ENCODE measurements at places on chromosomes 3 and 15.

DNA sequence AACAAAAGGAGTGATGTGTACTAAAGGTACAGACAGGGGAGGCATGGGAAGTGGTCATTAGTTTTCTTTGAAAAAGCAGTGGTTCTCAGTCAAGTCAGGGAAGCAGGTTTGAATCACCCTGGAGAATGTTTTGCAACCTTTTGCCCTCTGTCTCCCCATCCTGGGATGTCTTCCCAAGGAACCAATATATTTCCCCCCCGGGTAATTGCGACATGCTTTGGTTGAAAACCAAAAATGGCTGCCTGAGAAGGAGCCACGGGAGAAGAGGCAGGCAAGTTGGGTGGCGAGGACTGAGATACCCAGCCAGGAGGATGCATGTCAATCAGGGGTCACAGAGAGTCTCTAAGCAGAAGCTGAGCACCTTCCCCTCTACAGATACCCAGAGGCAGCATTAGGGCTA lies 20.2 kb upstream of the PPP1R2 start:
- DNase-seq, result no peak

DNA sequence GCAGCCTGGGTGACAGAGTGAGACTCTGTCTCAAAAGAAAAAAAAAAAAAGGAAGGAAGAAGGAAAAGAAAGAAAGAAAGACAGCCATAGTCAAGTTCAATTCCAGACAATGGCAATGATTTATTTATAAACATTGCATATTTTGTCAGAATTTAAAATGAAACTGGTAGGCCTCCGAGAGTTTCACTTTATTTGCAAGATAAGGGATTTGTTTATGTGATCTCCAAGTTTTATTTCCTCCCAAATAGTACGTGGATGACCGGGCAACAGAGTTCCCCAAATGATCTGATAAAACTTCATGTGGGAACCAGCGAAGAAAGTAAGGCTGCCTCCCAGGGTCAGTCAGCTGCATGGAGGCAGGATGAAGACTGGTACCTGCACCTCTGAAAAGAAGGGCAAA lies 28.6 kb upstream of the MOBP start:
- no peak for DNase-seq

- DNase-seq, result no peak
Measured at GRCh38 chr3:188944108-188944507, 227.7 kb upstream of the TPRG1 start.

GRCh38 chr3:167830007-167830406 lies 94.5 kb downstream of the SERPINI1 start:
- no peak for DNase-seq

GRCh38 chr3:159219231-159219630 lies 417.4 kb downstream of the MFSD1 start:
- DNase-seq, result no peak

DNA sequence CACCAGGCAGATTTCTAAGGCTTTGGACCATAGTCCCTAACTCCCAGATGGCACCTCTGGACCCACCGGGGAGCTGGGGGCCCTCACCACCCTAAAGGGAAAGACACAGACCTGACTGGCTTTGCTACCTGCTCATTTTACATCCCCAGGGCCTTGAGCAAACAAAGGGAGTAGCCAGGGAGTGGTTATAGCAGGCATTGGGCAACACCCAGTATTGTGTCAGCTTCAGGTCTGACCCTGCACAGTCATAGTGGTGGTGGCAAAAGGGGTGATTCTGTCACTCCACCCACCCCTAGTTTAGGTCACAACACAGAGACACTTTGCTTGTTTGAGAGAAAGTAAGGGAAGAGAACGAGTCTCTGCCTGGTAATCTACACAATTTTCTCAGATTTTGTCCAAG lies 352.5 kb downstream of the DIPK2A start:
- no peak for DNase-seq

- no peak for DNase-seq
Measured at GRCh38 chr15:34223904-34224596, 766 bp upstream of the EMC4 start.

DNA sequence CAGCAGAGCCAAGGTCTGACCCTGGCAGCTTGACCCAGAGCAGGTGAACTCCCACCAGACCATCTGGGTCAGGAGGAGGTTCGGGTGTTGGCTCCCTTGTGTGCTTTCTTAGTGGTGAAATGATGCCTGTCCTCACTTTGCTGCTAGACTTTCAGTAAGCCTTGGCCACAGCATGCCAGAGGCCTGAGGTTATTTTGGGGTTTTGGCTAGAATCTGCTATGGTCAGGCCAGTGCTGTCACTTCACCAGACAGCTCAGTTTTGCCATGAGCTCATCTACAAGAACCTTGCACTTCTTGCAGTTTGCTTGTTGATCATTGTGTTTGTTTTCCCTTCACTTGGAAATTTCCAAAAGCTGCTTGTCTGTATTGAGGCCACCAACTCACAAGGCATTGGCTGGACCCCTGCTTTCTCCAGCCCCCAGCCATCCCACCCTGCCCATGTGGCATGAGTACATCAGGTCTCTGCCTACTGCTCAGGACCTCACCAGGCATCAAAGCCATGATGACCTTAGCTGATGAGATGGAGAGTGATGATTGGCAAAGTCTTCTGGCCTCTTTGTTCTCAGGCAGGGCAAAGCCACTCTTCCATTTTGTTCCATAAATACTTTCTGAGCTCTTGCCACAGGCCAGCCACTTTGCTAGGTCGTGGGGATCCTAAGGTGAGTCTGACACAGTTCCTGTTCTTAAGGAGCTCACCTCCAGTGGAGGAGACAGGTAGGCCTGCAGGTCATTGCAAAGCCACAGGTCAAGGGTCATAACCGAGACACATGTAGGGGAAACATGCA lies 122.6 kb downstream of the ARNT2 start:
- no peak for DNase-seq

DNA sequence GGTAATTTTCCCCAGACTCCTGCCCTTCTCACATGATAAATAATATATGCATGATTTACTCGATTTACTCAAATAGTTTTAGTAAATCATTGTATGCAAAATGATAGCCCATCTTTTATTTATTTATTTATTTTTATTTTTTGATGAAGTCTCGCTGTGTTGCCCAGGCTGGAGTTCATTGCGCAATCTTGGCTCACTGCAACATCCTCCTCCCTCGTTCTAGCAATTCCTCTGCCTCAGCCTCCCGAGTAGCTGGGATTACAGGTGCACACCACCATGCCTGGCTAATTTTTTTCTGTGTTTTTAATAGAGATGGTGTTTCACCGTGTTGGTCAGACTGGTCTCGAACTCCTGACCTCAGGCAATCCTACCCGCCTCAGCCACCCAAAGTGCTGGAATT lies 343.8 kb upstream of the PLSCR5 start:
- DNase-seq, result no peak

- no peak for DNase-seq
Measured at GRCh38 chr3:40278791-40279190, 30.7 kb upstream of the EIF1B start.

- DNase-seq, result no peak
Measured at GRCh38 chr15:41020829-41021228, 67.6 kb downstream of the CHAC1 start.

- no peak for DNase-seq
Measured at GRCh38 chr15:66008940-66009562, 139.8 kb downstream of the RAB11A start.

DNA sequence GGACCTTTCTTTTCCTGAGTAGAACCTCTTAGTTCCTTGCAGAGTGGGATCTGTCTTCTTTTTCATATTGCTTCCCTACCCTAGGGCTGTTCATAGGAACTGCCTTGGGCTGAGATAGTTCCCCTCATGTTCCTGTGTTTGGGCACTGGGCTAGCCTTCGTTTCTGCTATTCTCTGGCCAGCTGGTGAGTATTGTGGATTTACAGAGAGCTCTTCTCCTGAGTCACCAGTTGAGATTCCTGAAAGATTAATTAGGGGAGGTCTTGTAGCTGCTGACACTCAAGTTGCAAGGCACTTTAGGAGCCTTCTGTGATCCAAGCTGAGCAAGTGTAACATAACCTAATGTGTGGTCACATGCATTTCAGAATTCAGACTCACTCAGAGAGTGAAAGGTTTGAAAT lies 30.7 kb downstream of the CHD2 start:
- no peak for DNase-seq

GRCh38 chr3:62135741-62136140 lies 237.6 kb downstream of the FEZF2 start:
- no peak for DNase-seq

DNA sequence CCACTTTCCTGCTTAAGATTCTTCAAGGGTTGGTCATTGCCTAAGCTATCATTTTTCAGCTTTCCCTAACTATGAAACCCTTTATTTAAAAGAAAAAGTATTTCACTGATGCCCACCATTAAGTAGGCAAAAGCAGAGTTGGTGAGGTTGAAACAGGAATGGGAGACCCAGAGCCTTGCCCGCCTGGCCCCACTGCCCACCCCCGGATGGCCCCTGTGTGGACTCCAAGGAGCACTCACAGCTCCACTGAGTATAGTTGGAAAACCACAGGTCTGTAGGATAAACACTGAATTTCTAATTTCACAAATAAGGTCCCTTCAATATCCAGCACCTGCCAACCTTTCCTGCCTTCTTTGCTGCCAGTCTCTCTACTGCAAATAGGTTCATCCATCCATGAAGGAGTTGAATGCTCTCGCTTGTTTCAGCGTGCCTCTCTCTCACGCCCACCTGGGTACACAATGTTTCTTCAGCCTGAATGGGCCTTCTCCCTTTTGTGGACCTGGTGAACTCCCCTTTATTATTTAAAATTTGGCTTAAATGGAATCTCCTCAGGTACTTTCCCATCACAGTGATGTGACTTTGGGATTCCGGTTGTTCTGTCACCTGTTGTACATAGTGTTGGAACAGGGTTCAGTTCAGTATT lies 8.7 kb upstream of the ACAP2 start:
- no peak for DNase-seq

- no peak for DNase-seq
Measured at GRCh38 chr3:176570992-176571391, 626.3 kb downstream of the TBL1XR1 start.

DNA sequence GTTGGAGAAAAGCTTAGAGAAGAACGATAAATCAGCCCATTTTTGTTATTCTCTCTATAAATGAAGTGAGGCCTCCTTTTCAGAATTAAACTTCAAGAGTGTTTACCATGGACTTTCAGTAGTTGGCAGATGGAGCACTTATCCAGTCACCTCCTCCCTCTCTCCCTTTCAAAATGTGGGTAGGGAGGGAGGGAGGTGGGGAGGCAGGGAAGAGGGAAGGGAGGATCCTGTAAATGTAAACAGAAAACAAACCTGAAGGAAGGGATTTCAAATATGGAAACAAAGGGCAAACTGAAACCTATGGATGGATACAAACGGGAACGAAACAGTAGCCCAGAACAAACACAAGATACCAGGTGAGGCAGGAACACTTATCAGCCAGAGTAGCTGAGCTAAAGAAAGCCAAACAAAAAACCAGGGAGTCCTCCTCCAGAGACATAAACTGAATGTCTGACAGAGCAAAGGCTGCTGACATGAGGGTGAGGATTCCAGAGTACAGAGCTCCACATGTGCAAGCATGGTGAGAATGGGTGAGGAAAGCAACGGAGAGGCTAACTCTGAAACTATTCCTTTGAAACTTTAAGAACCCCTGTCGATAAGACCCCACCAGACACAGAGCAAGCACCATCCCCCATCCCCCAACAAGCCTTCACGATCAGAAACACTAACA lies 41.0 kb upstream of the GP5 start:
- no peak for DNase-seq

DNA sequence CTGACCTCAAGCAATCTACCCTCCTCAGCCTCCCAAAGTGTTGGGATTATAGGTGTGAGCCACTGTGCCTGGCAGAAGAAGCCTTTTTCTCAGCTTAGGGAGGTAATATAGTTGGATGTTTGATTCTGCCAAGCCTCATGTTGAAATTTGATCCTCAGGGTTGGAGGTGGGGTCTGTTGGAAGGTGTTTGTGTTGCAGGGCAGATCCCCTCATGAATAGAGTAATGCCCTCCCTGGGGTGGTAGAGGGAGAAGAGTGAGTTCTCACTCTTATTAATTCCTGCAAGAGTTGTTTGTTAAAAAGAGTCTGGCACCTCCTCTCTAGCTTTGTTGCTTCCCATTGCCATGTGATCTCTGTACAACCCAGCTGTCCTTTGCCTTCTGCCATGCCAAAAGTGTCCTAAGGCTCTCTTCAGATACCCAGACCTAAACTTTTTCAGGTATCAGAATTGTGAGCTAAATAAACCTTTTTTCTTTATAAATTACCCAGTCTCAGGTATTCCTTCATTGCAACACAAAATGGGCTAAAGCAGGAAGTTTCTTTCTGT lies 16.4 kb downstream of the NECTIN3 start:
- no peak for DNase-seq

DNA sequence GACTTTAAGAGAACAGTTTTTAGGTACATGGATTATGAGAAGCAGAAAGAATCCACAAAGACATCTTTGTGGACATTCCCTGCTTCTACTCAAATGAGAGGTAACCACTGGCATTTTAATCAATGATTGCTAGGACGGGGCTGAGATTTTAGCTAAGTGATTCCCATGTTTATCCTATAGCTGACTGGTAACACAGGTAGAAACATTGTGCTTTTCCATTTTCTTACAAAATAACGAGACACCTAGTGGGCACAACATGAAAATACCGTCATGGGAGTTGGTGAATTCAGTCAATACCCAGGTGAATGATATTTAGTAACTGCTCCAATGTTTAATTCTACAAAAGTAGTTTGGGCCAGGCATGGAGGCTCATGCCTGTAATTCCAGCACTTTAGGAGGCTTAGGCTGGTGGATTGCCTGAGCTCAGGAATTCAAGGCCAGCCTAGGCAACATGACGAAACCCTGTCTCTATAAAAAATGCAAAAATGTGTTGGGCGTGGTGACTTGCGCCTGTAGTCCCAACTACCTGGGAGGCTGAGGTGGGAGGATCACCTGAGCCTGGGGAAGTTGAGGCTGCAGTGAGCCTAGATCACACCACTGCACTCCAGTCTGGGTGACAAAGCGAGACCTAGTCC lies 37.2 kb upstream of the DENND4A start:
- DNase-seq, result no peak

DNA sequence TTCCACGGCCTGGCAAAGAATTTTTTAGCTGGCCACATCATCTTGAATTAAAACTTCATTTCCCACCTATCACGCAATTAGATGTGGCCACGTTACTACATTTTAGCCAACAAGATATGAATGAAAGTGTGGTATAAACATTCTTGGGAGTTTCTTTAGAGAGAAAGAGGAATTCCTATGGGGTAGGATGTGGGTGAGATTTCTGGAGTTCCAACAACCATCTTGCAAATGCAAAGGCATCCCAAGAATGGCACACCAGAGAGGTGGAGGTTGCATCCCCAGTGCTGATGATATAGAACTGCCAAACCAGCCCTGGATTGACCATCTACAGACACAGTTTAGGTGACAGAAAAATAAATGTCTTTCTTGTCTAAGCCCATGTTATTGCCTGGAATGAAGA lies 66.3 kb upstream of the AKAP13 start:
- DNase-seq, result no peak

- DNase-seq, result no peak
Measured at GRCh38 chr3:128273841-128274573, 120.7 kb downstream of the EEFSEC start.

- DNase-seq, result no peak
Measured at GRCh38 chr3:58584690-58585004, 7.5 kb upstream of the FAM107A start.

Data from activated T-cell treated with anti-CD3 and anti-CD28 coated beads, Interleukin-2, amount 50 U/mL, for 1 hour (primary cell).